ENCODE measurements at places on chromosomes 1 and 21. TPM values are rescaled to one million over a fixed set of nuclear protein-coding genes. Genes with fewer than 3 reads are reported as not detected.

Gene EPHA8
- total RNA-seq, result not detected

Gene SPRR2G
- not detected for total RNA-seq

Gene CELA2A
- total RNA-seq, result not detected

Gene KRTAP21-3
- total RNA-seq, result not detected

Gene PBXIP1
- 115 TPM for total RNA-seq

Gene VWA5B1
- not detected for total RNA-seq

Gene MIS18A
- 4.7 TPM for total RNA-seq

Gene C1QB
- not detected for total RNA-seq

Gene ZNF593
- 25.8 TPM for total RNA-seq

Gene SLC1A7
- total RNA-seq, result 2.4 TPM

Gene ZNF683
- total RNA-seq, result not detected

Gene AMY1C
- not detected for total RNA-seq

Gene HES2
- 0.09 TPM for total RNA-seq

Gene TMPRSS15
- total RNA-seq, result not detected

Gene RBM11
- total RNA-seq, result not detected

Gene LORICRIN
- not detected for total RNA-seq

Gene HMCN1
- 52.2 TPM for total RNA-seq

Gene NMNAT2
- under 0.01 TPM for total RNA-seq

Gene PADI3
- not detected for total RNA-seq

Gene ITSN1
- 29.0 TPM for total RNA-seq

Gene LAD1
- 0.26 TPM for total RNA-seq

Gene ANKRD45
- total RNA-seq, result 0.79 TPM

Gene METTL18
- total RNA-seq, result 9.0 TPM

Gene IFT25
- total RNA-seq, result 12.5 TPM

Gene C4BPA
- not detected for total RNA-seq

Gene RGS7
- under 0.01 TPM for total RNA-seq

Gene KRTAP19-3
- not detected for total RNA-seq

Gene STUM
- not detected for total RNA-seq

Gene AVPR1B
- total RNA-seq, result not detected

Gene TRIM62
- 3.1 TPM for total RNA-seq

Gene OR2AK2
- not detected for total RNA-seq

Gene LCE1E
- total RNA-seq, result not detected

Gene CD84
- total RNA-seq, result not detected

Gene LCE2A
- total RNA-seq, result not detected

Gene MTARC1
- total RNA-seq, result 0.86 TPM

Gene CTTNBP2NL
- 8.4 TPM for total RNA-seq

Gene TNNT2
- not detected for total RNA-seq
